ENCODE measurements at places on chromosomes 6 and 20. TPM values are rescaled to one million over a fixed set of nuclear protein-coding genes. Genes with fewer than 3 reads are reported as not detected.

Gene MUC21
- total RNA-seq: not detected

Gene ZKSCAN3
- total RNA-seq: 5.4 TPM

Gene BCAS1
- total RNA-seq: 0.71 TPM

Gene TXLNB
- total RNA-seq: 2.5 TPM

Gene C6orf132
- not detected for total RNA-seq

Gene VWA7
- 0.14 TPM for total RNA-seq

Gene PLN
- 294 TPM for total RNA-seq

Gene ADGB
- not detected for total RNA-seq

Gene FNDC1
- 16.8 TPM for total RNA-seq

Gene MOG
- total RNA-seq: not detected

DNA sequence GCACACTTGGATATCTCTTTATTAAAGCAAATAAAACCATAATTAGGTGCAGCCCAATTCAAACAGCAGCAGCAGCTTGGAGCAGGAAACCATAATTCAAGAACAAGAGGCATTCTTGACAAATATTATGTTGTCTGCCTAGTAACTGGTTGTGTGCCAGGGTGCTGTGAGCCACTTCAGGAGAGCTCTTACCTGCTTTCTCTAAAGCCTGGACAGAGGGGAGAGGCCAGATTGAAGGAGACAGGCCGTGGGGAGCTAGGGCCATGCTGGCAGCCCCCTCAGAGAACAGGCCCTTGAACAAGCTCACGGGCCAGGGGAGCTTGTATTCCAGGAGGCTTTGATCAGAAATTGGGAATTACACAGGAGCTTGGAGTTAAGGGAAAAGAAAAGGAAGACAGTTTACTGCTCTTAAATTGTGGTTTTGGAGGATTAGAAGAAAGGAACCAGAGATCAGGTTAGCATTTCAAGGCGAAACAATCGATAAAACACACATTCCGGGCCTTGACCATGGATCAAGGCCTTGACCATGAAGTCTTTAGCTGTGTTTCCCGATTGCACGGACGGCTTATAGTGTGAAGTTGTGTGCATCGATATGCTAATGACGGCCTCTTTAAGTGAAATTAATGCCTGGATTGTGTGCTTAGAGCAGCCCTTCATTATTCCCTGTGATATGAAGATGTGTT, 69.8 kb upstream of the NKX2-2 start:
- DNase-seq: no peak

DNA sequence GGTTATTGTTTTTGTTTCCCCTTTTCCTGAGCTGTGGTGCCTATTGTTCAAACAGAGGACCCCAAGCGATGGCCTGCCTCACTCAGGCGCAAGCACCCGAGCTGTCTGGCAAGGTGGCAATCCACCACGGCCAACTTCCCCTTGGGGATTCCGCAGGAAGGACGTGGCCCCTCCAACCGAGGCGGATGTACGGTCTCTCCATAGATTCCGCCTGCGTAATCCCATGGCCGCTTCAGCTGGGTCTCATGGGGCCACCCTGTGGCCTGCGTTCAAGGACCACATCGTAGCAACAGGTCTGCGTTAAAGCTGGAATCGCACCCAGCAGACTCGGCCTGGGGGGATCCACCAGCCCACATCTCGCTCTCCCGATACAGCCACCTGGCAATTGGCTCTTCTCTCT, 79.9 kb downstream of the CEBPB start:
- DNase-seq: no peak

- no peak for DNase-seq
Measured at GRCh38 chr6:13417431-13417830, 70.0 kb downstream of the GFOD1 start.

- no peak for DNase-seq
Measured at GRCh38 chr6:54134935-54135334, 23.7 kb downstream of the MLIP start.

DNA sequence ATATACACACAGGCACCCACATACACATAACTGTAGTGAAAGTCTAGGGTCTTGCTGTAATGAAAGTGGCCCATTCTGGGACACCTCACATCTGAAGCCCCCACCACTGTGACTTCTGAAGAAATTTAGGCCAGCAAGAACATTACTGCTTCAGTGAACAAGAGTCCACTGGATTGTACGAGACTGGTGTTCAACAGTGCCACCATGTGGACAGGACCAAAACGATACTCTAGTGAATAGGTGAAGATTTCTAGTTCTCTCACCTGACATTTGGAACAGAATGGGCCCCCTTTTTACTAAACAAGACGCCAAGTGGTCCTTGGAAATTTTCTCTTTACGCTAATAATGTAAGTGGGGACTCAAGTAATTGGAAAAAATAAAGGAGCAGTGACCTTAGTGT, 156.9 kb downstream of the MAFB start:
- DNase-seq: no peak

- DNase-seq: no peak
Measured at GRCh38 chr6:35474131-35474941, 6.1 kb downstream of the RPL10A start.

- no peak for DNase-seq
Measured at GRCh38 chr6:49733680-49734079, 10.5 kb downstream of the CRISP3 start.

DNA sequence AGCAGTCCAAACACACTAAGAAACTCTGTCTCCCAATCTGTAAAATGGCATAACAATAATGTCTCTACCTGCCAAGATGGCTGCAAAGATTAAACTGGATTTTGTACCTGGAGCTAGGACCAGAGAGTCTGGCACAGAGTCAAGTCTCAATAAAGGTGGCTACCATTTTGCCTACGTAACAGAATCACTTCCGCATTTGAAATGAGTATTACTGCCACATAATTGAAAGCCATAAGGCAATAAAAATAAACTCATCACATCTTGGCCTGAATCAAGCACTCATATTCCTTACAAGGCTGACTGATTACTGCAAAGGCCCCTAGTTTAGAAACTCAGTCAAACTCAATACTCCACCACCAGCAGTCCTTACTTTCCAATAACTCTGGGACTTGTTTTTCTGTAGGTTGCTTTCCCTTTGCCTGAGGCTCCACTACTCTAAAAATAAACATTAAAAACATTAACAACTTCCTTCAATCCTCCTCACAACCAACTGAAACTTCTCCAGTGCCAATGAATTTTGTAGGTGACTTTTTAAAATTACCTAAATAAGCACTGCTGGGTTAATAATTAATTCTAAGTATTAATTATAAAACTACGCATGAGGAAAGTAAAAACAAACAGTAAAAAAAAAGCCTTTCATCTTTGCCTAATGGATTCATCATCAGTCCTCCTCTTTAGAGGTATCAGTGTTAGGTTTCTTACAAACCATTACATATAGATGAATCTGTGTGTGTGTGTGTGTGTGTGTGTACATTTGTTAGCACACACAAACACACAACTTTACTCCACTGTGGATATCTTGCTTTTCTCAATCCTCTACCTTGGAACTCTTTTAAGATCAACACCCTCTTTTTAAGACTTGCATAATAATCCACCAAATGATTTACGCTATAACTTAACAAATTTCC, 3.7 kb downstream of the KIF16B start:
- no peak for DNase-seq

DNA sequence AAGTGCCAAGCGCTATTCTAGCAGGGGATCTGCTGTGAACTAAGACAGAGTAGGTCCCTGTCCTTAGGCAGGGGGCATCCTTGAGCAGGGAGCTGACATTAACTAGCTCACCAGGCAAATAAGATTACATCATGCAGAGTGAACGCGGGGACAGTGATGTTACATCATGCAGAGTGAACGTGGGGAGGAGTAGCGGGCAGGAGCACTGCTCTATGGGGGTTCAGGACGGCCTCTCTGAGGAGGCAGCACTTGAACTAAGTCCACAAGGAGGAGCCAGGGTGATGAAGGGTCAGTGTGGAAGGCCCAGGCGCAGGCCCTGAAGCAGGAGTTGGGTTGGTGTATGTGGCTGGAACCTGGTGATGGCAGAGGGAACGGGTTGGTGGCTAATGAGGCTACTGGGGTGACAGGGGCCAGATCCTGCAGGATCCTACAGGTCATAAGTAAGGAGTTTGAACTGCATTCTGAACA, 38.7 kb downstream of the KAT14 start:
- DNase-seq: no peak

DNA sequence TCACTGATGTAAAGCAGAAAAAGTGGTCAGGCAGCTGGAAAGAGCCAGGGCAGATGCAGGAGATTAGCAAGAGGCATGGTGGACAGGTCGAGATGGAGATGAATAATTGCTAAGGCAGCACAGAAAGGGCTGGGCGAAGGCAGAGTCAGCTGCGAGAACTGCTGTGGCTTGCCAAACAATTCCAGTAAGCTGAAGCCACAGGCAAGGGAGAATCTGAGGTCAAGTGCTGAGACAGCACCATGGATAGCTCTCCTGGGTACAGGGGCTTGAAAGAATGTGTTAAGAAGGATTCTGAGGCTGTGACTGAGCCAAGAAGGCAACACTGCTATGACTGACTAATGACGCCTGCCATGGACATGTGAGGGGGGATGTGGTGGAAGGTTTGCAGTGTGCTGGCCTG, 220.8 kb upstream of the FOXA2 start:
- no peak for DNase-seq

- DNase-seq: peak; percentile 39
Measured at GRCh38 chr6:46901882-46902314, 19.8 kb downstream of the ADGRF5 start.

DNA sequence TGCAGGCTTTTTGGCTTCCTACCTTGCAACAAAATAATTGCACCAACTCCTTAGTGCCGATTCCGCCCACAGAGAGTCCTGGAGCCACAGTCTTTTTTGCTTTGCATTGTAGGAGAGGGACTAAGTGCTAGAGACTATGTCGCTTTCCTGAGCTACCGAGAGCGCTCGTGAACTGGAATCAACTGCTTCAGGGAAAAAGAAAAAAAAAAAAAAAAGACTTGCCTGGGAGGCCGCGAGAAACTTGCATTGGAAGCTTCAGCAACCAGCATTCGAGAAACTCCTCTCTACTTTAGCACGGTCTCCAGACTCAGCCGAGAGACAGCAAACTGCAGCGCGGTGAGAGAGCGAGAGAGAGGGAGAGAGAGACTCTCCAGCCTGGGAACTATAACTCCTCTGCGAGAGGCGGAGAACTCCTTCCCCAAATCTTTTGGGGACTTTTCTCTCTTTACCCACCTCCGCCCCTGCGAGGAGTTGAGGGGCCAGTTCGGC, 420 bp downstream of the SOX4 start:
- no peak for DNase-seq

DNA sequence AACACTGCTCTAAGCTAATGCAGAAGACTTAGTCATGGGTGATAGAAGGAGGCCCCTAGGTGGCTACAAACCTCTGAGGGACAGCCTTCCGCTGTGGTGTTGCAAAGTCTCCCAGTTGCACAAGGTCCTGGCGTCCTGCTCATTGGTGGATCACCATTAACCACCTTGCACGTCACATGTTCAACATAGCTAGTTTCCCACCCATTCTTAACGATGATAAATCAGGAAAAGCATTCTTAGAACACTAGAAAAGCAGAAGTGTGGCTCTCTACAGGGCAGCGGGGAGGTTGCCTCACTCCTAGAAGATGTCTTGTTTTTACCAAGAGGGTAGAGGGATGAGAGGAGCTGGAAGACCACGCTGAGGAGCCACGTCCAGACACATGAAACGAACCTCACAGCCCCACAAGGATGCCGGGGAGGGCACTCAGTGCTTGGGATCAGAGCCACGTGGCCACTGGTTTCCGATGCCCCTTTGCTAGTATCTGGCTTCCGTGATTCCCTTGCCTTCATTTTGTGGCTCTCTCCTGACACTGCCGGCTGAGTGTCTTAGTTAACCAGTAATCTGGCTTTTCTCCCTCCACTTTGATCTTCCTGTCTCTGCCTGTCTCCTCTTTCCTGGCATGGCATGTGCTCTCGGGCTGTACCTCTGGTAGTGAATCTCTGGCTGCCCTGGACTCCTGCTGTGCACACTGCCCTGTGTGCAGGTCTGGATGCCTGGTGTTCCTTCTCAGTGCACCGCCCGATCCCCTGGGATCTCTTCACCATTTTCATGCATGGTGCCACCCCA, 91.4 kb upstream of the NEDD9 start:
- DNase-seq: no peak

- no peak for DNase-seq
Measured at GRCh38 chr6:90192857-90193256, 103.8 kb downstream of the BACH2 start.

DNA sequence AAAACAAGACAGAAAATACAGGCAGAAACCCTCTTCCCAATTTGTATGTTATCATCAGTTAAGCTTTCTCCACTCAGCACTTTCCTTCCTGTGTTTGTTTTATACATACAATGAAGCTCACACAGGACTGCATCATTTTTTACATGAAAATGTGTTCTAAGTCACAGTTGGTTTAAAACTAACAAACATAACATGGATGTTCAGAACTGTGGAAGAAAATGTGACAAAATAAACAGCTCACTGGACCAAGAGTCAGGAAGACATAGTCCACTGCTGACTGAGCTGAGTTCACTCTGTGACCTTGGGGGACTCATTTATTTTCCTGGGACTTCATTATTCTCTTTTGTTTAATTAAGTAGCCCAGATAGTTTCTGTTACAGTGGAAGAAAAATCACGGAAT, 331.5 kb downstream of the SYNE1 start:
- no peak for DNase-seq

DNA sequence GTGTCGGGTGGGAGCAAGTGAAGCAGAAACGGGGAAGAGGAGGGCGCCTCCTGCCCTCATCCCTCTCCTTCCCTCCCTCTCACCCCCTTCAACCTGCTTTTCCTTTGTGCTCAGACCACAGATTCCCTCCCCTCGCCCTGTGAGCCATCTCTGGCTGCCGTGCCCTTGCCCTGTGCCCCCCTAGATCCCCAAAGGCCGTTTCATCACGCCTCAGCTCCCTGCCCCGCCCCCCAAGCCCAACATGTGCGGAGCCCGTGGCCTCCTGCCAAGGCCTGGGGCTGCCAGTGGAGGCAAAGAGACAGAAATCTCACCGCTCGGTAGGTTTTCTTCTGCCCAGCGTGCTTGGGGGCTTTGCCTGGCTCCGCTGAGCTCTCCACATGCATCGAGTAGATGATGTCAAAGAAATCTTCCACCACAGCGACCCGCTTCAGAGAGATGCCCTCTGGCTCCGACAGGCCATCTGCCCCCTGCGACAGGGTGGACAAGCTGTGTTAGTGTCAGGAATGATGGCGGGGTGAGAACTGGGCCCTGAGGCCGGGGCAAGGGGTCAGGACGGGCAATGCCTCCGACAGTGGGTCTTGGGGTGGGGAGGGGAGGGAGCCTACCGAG, 57.6 kb downstream of the NOL4L start:
- no peak for DNase-seq

DNA sequence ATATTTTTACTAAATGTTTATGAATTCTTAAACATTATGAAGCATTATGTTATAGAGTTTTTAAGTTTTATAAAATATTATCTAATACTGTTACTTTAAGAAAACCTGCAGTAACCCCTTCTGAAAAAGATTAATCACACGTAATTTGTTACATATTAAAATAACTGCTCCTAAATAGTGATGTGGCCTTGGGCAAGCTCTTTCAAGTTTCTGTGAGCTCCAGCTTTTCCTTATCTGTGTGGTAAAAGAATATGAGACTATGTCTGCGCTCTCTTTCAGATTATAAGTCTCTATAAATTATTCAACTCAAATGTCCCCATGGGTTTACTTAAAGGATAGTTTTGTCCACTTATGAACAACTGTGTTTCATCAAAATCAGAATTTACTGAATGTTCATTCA, 31.9 kb downstream of the HLA-DMB start:
- DNase-seq: no peak
